ENCODE measurements at places on chromosomes 16 and 17.

GRCh38 chr17:42886283-42887176 is 14.1 kb upstream of the G6PC1 start:
- DNase-seq: no peak

GRCh38 chr16:81481207-81481821 is 36.7 kb downstream of the CMIP start:
- no peak for DNase-seq

DNA sequence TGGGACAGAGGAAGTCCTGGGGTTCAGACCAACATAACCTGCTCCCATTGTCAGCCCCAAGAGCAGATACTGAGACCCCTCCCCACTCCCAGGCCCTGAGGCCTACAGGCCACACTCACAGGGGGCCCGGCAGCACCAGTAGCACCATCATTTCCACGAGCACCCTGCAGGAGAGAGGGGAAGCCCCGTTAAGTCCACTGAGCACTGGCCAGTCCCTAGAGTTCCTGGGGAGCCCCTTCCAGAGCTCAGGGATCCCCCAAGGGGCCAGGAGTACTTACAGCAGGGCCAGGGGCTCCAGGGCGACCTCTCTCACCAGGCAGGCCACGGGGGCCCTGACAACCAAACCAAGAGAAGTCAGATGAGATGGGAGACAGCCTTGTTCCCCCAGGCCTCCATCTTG is 5.4 kb downstream of the COL1A1 start:
- DNase-seq: no peak

DNA sequence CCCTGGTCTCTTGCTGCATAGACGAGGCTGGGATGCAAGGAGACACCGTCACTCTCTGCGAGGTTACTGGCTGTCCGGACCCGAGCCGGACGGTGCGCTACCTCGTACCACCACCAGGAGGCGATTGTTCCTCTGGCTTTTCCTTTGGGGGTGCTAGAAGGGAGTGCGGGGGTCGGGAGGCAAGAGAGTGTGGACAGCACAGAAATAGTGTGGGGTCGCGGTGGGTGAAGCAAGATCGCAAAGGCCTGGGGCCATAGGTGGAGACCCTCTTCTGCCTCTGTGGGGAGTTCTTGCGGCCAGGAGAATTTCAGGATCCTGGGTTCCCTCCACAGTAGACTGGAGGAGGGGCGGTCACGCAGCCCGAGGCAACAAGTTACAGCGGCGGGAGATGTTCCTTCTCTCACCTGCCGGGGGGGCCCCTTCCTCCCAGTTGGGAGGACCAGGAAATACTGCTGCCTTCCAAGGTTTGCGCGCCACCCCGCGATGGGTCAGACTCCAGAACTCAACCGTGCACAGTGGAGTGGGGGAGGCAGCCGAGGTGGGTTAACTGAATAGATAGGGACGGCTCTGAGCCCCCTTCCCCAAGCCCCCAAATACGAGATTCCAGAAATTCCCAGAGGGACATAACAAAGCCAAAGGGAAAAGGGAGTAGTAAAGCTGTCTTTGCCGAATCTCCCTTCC is 6.9 kb downstream of the PHOSPHO1 start:
- peak; percentile 59 for DNase-seq

DNA sequence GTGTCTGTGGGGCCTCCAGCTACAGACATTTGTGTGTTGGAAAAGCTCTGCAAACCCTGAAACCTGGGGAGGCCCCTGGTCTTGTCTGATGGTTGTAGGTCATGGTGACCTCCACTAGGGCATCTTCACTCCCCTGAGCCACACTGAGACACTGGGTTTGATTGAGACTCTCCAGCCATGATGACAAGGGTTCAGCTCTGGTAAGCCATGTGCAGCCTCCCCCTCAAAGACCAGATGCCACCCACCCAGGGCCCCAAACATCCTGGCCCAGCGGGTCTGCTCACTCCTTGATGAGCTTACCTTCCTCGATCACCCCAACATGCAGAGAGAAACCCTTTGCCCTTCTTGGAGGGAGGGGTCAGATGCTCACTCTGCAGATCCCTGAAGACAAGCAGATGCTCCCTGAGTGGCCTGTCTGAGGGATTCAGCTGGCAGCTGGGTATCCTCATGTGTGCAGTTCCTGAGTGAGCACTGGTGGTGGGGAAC is 101.6 kb downstream of the METRNL start:
- DNase-seq: no peak

DNA sequence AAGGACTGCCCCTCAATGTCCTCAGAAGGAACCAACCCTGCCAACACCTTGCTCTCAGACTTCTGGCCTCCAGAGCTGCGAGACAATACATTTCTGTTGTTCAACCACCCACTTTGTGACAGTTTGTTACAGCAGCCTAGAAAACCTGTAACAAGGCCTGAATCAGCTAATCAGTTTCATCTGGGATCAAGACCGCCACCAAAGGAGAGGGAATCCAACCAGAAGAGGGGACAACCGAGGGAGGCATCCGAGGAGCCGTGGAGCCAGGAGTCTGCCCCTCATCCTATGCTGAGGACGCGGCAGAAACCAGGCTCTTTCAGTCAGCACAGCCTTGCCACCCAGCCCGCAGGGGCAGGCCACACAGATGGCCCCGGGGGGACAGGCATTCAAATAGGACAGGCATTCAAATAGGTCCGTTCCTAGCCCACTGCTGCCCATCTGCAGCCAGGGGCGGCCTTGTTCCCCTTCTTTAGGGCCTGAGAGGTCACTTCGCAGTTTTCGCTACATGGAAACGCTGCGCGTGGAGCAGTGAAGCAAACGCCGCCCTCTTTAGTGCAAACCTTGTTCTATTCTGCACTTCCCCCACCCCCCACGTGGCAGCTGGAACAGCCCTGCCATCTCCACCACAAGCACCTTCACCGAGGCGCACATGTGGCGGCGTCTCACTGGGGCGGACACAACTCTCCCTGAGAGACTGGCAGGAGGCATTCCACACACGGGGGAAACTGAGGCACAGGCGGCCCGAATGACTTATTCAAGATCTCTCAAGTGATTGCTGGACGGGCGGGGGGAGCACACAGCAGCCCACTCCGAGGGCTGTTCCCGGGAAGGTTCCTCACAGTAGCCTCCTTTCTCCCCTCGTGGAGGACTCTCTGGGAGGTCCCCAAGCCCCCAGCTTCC is 26.7 kb downstream of the FA2H start:
- no peak for DNase-seq

- no peak for DNase-seq
Measured at GRCh38 chr17:18190628-18191235, 7.1 kb downstream of the ALKBH5 start.

DNA sequence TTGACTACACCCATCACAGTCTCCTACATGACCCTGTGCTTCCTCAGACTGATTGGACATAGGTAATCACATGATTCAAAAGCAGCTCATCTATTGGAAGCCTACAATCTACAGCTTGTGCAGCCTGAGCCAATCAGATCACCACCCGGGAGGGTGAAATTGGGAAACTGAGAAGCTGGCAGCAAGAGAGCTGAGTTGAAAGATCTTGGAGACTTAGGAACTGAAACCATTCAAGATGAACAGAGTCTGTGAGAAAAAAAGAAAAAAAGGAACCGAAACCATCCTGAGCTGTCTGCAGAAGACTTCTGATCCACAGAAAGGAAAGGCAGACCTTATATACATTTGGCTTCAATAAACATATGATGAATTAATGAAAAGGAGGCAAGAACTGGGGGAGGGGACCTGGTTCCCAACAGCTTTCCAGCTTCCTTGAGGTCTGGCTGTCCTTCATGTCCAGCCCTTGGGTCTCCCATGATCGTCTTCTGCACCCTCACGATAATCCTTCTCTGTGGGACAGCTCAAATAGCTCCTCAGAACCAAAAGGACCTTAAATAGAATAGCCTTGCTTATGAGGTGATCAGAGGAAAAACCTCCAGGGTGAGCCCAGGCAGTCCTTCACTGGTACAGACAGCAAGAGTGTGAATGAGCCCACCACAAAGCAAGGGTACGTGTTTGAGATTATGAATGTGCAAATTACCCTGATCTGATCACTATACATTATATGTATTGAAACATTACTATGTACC is 32.6 kb downstream of the PLXDC1 start:
- DNase-seq: no peak

DNA sequence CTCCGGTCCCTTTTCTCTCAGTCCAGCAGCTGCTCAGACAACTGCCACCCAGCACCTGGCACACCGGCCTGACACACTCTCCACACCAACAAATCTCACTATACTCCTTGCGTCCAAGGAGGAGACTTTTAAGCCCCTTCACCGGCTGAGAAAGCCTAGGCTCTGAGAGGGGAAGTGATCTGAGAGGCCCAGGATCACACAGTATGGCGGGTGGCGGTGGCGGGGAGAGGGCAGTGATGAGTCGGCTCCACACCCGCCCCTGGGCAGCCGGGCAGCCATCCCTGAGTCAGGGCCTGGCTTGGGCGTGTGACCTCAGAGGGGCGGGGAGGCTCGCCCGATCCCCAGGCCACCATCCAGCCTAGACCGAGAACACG is 569 bp downstream of the FLII start:
- peak; percentile 26 for DNase-seq

DNA sequence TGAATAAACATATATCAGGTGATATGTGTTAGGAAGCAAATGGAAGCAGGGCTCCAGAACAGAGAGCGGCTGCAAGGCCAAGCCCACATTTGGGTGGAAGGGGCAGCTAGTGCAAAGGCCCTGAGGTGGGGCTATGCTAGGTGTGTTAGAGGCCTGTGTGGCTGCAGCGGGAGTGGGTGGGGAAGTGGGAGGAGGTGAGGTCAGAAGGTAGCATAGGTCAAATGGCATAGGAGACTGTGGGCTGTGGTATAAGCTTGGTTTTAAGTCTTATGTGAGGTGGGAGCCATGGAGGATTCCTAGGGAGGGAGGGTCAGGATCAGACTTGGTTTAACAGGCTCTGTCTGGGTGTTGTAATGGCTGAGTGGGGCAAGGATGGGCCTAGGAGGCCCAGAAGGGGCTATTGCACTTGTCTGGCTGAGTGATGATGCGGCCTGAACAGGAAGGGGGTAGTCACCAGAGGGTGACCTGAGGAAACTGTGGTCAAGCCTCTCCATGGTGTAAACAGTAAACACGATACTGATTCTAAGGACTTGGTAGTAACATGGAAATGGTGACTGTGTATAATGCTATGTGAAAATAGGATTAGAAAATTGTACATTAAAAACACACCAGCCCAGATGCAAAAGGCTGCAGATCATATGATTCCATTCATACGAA is 31.1 kb downstream of the RAI1 start:
- DNase-seq: no peak

DNA sequence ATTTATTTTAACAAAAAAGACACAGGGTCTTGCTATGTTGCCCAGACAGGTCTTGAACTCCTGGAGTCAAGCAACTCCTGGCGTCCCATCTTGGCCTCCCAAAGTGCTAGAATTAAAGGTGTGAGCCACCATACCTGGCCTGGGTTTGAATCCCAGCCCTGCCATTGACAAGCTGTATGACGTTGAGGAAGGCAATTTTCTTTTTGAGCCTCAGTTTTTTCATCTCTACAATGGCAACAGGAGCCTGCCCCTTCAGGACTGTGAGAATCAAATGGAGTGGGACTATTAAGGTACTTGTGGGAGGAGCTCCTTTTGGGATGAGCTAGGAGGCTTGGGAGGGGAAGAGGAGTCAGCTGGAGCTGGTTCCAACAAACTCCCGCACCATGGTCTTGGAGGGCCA is 6.2 kb downstream of the RARA start:
- DNase-seq: no peak

DNA sequence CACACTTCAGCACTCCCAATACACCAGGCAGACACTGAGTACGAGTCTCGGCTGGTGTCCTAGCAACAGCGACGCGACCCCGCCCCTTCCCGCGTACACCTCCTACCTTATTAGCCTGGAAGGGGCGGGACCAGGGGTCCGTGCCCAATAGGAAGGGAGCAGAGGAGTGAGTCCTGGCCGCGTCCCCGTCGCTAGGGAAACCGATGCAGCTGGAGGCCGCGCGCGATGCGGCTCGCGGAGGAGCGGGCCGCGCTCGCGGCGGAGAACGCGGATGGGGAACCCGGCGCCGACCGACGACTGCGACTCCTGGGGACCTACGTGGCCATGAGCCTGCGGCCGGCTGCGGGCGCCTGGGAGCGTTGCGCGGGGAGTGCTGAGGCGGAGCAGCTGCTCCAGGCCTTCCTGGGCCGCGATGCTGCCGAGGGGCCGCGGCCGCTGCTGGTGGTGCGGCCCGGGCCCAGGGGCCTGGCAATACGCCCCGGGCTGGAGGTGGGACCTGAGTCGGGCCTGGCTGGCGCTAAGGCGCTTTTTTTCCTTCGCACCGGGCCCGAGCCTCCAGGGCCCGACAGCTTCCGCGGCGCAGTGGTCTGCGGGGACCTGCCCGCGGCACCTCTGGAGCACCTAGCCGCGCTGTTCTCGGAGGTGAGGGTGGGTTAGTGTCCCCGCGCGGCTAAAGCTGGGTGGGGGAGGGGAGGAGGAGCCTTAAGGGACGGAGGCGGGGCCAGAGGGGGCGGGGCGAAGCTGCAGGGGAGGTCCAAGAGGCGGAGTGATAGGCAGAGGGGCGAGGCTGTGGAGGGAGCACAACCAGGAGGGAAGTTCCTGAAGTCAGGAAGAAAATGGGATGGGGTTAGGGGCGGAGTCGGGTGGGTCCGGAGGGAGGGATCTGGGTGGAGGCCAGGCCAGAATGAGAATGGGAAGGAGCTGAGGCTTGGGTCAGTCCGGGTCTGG is at the start of gene DNAH9:
DNAH9 (plus strand) TSS at position 197 of the 948 bp plus-strand sequence; CDS start at position 226, 29 bp downstream.
- no peak for DNase-seq

DNA sequence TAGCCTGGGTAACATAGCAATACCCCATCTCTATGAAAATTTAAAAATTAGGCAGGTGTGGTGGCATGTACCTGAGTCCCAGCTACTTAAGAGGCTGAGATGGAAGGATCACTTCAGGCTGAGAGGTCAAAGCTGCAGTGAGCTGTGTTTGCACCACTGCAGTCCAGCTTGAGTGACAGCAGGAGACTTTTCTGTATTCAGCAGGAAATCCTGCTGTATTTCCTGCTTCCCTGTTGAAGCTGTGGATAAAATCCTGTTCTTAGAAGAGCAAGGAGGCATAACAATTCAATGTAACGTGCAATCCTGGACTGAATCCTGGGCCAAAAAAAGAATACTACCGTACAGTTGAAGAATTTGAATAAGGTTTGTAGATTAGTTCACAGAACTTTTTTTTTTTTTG is 62.2 kb downstream of the FBXL20 start:
- no peak for DNase-seq

GRCh38 chr17:73118139-73118538 is 25.7 kb upstream of the SLC39A11 start:
- no peak for DNase-seq

DNA sequence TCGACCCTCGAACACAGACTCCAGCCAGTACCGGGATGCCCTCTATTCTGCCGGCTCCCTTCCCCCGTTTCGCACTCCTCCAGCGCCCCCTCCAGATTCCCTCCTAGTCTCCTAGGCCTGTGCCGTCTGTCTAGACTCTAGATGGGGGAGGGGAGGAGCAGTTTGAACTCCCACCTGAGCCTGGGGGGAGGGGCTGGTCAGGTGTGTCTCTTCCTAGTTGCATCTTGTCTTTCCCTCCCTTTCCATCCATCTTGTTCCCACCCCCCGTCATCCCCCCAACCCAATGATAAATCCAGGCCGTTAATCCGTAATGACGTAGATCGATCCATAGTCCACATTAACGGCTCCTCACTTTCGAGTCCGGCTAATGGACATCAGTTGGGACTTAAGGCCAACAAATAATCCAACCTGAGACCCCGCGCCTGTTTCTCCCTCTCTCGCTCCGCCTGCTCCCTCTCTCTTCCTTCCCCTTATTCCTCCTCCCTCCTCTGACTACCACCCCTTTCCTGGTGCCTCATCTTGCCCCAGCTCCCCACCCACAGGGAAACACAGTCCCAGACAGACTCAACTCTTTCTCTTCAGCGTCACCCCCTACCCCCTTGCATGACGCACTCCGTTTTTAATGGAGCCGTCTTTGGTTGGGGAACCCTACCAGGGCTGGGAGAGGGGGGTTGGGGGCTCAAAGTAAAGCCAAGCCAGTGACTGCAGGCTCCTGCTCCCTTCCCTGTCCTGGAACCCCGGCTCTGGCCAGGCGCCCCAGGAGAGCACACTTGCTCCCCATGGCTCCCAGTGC is 3.4 kb upstream of the HOXB5 start:
- DNase-seq: no peak
